DND-41 (cell line): ENCODE measurements at places on chromosomes 12 and 14.

DNA sequence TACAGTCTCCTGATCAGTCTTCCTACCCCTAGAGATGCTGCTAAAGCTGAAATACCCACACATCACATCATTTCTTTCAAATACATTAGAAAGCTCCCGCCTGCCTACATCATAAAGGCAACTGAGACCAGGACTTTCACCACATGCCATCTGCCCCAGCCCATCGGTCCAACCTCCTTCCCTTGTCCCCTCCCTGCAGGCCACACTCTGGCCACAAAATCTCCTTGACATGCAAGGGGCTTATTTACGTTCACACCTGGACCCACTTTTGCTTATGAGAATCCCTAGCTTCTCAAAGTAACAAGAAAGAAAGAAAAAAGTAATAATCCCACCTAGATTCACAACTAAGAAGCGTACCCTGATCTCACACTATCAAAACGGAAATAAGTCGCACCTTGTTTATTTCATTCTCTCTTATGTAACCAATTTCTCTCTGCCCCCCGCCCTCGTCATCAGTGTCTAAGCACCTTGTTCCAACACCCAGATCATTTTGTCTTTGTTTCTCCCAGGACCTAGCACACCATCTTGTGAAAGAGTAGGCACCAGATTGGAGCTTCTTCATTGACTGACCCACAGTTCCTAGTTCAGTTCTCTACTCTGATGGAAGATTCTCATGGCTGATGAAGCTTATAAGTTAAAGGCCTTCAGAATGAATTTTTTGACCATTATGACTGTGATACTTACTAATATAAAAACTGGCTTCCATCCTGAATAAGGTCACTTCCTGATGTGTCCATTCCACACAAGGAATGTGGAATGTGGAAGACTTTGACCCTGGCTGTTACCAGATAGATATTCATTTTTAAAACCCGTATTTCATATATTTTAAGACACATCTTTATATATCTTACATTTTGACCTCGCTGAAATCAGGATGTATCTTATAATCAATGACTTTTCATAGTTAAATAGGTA lies 7.7 kb downstream of the WSB2 start:
- DNase-seq = no peak

DNA sequence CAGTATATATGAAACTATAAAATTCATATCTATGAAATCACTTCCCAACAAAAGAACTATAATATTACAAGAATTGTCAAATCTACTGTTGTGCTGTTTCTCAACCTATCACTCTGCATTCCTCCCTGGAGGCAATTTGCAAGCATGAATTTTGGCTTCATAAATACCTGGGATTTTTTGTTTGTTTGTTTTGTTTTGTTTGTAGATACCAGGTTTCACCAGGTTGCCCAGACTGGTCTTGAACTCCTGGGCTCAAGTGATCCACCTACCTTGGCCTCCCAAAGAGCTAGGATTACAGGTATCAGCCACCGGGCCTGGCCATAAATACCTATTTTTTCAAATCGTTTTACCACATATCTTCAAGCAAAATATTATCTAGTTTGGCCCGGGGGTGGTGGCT lies 38.7 kb downstream of the SGPP1 start:
- no peak for DNase-seq

DNA sequence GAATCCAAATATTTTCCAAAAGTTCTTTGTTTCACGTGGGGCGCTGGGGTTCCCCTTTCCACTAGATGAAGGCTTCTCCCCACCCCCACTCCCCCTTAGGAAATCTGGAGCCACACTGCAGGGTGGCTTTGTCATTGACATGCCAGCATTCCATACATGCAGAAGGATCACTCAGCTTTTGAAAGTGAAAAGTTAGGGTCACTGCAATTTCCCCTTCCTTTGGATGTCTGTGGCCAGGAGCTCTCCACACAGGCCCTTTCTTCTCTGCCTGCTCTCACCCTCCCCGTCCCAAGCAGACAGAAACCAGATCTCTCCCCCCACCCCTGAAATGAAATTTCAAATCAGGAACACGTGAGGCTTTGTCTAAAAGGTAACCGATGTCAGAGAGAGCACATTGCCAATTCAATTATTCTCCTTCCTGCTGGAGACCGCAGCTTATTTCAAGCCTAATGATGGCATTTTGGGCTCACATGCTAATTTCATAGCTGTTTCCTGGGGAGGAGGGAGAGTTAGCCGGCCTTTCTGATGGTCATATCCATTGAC lies 153.9 kb upstream of the RFLNA start:
- DNase-seq = no peak

- no peak for DNase-seq
Observed at GRCh38 chr14:101559624-101560533, 1.4 kb upstream of the DIO3 start.

DNA sequence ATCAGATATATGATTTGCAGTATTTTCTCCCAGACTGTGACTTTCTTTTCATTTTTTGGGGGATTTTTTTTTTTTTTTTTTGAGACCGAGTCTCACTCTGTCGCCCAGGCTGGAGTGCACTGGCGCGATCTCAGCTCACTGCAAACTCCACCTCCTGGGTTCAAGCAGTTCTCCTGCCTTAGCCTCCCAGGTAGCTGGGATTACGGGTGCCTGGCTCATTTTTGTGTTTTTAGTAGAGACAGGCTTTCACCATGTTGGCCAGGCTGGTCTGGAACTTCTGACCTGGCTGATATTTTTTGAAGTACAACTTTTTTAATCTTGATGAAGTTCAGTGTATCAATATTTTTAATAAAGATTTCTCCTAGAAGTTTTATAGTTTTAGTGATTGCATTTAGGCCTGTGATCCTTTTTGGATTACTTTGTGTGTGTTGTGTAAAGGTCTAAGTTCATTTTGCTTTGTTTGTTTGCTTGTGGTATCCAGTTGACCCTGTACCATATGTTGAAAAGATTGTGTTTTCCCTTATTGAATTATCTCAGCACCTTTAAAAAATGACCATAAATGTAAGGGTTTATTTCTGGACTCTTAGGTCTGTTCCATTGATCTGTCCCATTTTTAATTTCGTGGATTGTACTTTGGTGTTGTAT lies 24.2 kb downstream of the BORCS5 start:
- DNase-seq = no peak

DNA sequence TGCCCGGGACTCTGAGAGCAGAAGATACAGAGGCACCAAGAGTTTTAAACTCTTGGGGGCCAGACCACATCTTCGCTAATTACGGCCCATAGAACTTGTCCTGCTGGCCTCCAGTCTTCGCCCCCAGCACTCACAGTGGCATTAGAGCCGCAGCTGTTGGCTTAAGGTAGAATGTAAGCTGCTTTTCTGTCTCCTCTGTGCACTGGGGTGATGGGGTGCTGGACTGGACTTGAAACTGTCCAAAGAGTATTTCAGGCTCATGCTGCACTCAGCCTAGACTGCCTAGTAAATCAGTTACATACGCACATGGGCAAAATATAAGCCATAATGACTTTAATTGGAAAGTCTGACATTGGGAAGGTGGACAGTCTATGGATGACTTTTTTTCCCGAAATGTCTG lies 29.0 kb downstream of the YY1 start:
- no peak for DNase-seq

DNA sequence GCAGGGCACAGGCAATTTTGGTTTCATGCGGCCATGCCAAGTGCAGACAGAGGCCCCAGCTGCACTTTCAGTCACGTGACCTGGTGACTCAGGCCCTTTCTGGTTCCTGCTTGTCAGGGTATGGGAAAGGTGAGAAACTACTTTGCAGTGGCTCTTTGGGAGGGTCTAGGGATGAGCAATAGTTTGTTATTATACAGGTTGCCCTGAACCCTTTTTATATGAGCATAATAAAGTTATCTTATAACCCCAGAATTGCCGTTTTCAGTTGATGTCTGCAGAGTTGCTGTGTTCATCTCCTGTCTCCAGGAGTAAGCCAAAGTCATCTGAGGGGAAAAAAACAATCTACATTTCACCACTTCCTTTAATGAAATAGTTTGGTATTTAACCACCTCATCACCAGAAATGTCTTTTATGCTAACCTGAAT lies 30.9 kb upstream of the EMP1 start:
- DNase-seq = peak; percentile 45

GRCh38 chr12:54215989-54216796 lies 27.4 kb upstream of the SMUG1 start:
- DNase-seq = peak; percentile 35

GRCh38 chr12:62635649-62636048 lies 169.0 kb downstream of the MON2 start:
- DNase-seq = no peak

GRCh38 chr12:116693286-116694227 lies 44.3 kb downstream of the SPRING1 start:
- DNase-seq = no peak

DNA sequence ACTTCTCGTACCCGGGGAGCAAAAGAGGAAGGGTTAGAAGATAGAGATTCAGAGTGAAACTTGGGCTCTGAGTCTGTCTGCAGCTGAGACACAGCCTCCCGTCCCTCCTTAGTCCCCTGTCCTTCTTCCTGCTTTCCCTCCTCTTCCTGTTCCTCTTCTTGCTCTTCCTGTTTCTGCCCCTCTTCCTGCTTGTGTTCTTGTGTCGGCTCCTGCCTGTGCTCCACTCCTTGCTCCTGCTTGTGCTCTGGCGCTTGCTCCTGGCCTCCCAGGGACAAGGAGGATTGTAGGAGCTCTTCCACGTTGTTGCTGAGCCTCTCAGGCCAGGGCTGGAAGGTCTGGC lies 3.0 kb downstream of the ACRBP start:
- DNase-seq = no peak

GRCh38 chr12:48690990-48691389 lies 9.0 kb upstream of the KANSL2 start:
- DNase-seq = no peak

GRCh38 chr14:35861204-35861868 lies 35.2 kb downstream of the BRMS1L start:
- DNase-seq = no peak

- DNase-seq = no peak
Observed at GRCh38 chr14:94679937-94680861, 68.0 kb downstream of the SERPINA3 start.

- no peak for DNase-seq
Observed at GRCh38 chr12:19299765-19300164, 139.5 kb upstream of the AEBP2 start.

DNA sequence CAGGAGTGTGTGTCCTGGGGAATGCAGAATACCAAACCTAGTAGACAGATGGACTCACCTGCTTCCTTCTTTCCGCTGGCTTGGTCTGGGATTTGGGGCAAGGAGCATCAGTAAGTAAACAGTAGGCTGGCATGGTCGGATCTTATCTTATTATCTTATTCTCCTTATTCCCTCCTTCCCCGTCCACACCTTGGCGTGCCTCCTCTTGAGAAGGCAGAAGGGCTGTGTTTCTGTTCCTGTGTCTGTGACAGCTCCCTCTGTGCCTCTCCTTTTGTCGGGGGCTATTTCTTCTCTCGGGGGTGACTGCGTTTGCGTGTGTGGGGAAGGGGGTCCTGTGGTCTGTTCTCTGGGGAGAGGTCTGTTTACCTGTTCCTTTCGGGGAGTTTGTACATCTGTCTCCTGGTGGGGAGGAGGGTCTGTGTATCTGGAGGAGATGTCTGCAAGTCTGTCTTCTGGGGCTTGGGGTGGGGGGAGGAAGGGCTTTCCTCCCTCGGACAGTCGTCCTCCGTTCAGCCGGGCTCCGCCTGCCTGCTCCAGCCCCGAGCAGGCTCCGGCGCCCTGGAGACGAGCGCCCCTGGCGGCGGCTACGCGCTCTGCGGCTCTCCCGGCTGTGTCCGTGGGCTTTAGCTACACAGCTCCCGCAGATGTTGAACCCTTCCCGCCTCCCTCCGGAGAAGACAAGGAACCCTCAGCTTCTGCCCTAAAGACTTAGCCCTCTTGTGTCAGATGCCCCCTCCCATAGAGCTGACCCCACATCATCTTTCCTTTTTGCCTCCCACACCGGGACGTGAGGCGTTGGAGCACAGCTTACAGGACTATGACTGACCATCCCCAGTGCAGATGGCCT lies 4.4 kb downstream of the KRT86 start:
- DNase-seq = peak; percentile 70

GRCh38 chr14:68630081-68630571 lies 162.7 kb downstream of the ZFP36L1 start:
- no peak for DNase-seq

DNA sequence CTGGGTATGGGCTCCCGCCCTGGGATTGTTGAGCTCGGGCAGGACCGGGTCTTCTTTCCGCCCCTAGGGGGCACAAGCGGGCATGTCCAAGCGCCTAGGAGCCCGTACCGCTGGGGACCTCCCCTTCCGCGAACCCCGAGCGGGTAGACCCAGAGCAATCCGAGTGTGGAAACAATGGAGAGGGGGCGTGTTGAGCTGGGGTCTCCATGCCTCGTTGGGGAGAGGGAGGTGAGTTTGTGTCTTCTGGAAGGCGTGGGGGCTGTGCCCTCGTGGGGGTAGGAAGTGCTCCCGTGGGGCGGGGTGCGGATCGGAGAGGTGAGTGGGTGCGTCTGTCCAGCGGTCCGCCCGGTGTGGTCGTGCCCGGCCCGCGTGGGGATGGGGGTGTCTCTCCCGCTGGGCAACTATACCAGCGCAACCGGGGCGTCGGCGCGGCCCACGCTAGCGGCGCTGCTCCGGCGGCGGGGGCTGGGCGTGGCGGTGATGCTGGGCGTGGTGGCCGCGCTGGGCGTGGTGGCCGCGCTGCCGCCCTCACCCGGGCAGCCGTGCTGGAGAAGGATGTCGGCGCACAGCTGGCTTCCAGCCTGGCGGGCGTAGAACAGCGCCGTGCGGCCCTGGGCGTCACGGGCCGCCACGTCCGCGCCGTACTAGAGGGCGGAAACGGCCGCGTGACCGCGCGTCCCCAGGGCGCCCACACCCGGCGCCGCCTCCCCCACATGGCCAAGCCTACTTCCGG lies 12.2 kb downstream of the AGAP2 start:
- DNase-seq = no peak

GRCh38 chr14:24056800-24057184 lies 5.0 kb downstream of the CARMIL3 start:
- DNase-seq = no peak

- DNase-seq = no peak
Observed at GRCh38 chr12:54001283-54002187, 1.6 kb downstream of the HOXC9 start.
